ENCODE measurements at places on chromosomes 5 and 9.

- DNase-seq: no peak
Measured at GRCh38 chr9:99222416-99223270, 561 bp downstream of the SEC61B start.

GRCh38 chr9:92764381-92764987, at the start of gene BICD2:
BICD2 (minus strand) TSS chr9:92764833; CDS start chr9:92764744, 89 bp downstream.
- no peak for DNase-seq

- DNase-seq: no peak
Measured at GRCh38 chr9:70529833-70530232, 115.4 kb upstream of the KLF9 start.

DNA sequence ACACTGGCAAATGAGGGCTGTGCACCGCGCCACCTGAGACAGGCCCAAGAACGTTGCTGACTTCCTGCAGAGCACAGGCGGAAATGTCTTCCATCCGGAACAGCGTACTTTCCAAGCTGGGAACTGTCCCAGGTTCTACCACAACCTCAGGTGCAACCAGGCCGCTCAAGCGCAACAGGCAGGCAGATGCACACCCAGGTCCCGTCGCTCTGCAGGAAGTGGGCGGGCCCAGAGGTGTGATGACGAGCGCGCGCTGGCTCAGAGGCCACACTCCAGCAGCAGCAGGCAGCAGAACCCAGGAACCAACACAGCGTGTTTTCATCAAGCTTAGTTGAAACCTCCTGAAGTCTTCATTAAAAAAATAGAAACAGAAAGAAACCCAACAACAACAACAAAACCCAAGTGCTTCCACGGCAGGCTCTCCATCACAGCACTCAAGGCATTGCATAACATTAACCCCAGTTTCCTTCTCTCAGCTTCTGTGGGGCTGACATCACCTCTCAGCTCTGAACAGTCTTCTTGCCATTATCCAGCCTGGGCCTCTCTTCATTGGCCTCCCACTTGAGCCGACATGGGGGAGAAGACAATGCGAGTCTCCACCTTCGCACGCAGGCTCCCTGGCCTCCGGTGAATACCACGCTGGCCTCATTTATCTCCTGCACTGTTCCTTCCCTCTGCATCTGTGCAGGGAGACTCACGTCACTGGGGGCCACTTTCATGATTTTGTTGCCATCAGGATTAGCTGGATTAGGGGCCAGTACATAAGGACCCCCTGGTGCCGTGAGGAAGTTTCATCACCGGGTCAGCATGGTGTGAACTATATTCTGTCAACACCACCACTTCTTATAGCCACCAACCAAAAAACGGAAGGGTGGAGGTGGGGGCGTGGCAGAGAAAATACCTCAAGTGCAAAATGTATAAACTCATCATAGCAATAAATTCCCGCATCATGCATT, 22.1 kb downstream of the PTCH1 start:
- peak; percentile 86 for DNase-seq

All from natural killer cell treated with Interleukin-12 subunit alpha and Interleukin-12 subunit beta and Interleukin-15 and Interleukin-18, amount 100 ng/mL, for 72 hours (primary cell).